ENCODE measurements at places on chromosomes 1 and 21.

GRCh38 chr1:21175324-21175669, 1.4 kb downstream of the EIF4G3 start:
- no peak for DNase-seq

GRCh38 chr1:25001125-25001915, 71.2 kb upstream of the RUNX3 start:
- DNase-seq: no peak

DNA sequence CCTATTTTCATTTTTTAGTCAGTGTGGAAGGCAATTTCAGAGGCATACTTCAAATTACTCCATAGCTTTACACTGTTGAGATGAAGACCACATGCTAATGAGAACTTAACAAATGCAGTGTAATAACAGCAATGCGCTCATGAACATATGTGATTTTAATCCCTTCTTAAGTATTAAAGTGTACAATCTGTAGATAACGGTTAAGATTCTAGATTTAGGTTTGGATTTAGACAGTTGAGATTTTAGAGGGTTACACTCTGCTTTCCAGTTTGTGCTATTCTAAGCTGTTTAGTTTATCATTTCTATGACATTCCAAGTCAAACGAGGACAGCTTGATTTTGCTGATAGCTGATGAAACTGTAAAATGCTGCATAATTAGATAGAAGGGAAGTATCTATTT, 257.8 kb upstream of the CHRM3 start:
- no peak for DNase-seq

DNA sequence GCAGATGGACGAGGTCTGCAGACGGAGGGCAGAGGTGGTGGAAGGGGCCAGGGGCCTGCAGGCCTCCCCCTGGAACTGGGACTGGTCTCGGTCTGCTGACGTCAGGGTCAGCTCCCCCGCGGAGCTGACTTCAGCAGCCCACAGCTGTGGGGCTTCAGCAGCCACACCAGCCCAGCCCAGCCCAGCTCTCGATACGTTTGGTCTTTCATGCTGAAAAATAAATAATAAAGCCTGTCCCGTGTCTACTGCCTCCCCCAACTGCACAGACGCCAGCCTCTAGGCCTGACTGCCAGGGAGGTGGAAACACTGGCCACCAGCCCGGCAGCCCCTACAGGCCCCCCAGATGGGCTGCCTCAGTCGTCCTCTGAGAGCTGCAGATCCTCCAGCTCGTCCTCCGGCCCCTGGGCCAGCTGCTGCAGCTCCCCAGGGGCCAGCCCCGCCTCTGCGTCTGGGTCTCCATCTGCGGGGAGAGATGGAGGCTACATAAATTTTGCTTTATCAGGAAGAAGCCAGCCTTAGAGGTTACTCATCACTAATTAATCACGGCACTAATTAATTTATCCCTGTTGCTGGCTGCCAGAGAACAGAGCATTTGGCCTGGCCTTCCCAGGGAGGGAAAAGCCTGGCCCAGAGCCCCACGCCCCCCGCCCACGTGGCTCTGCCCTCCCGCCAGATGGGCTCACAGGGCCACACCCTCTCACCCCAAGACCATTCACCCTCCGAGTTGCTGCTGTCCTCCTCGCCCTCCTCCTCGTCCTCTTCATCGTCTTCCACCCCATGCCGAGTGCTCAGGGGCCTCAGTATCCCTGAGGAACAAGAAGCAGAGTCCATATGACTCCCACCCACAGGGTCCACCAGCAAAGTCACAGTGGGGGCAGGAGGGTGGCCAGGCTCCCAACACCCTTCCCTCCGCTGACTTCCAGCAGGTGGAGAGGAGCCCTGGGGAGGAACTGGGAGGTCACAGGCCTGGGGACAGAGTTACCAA, 14.4 kb downstream of the NOC2L start:
- DNase-seq: no peak

DNA sequence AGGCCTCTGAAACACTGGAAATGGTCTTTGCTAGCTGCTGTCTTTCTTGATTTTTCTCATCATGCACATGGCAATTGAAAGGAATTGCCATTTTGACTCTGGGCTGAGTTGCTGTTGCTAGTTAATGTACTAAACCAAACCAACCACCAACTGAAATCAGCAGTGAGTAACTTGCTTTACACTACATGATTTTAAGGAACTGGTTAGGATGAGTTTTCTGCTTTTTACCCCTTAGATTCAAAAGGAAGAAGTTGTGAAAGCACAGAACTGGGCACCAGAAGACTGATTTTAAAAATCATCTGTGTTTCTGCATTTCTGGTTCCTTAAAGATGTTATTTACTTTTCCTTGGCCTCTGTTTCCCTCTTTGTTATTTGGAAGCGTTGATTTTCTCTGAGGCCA, 361.9 kb downstream of the HLX start:
- no peak for DNase-seq

GRCh38 chr1:26471498-26472319, 531 bp upstream of the HMGN2 start:
- DNase-seq: no peak

DNA sequence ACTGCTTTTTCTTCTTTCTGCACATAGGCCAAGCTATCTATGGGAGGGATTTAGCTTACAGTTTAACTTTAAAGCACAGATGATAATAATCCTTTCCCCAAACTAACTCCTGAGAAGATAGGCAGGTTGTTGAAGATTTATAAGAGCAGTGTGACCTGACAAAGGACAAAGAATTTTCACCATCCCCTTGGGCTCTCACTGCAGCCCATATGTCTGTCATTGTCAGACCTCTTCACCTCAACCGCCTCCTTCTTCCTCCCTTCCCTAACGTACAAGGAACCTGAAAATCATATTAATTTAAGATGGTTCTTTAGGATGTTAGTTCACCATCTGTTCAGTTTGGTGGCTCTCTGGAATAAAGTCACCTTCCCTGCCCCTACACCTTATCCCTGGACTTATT, 5.0 kb downstream of the RNU1-2 start:
- DNase-seq: no peak

- DNase-seq: no peak
Measured at GRCh38 chr1:46181343-46182260, 5.3 kb upstream of the P3R3URF start.

- DNase-seq: peak; percentile 85
Measured at GRCh38 chr21:29256126-29256910, 42.4 kb upstream of the BACH1 start.

- DNase-seq: no peak
Measured at GRCh38 chr1:54326543-54327385, 79.4 kb downstream of the SSBP3 start.

DNA sequence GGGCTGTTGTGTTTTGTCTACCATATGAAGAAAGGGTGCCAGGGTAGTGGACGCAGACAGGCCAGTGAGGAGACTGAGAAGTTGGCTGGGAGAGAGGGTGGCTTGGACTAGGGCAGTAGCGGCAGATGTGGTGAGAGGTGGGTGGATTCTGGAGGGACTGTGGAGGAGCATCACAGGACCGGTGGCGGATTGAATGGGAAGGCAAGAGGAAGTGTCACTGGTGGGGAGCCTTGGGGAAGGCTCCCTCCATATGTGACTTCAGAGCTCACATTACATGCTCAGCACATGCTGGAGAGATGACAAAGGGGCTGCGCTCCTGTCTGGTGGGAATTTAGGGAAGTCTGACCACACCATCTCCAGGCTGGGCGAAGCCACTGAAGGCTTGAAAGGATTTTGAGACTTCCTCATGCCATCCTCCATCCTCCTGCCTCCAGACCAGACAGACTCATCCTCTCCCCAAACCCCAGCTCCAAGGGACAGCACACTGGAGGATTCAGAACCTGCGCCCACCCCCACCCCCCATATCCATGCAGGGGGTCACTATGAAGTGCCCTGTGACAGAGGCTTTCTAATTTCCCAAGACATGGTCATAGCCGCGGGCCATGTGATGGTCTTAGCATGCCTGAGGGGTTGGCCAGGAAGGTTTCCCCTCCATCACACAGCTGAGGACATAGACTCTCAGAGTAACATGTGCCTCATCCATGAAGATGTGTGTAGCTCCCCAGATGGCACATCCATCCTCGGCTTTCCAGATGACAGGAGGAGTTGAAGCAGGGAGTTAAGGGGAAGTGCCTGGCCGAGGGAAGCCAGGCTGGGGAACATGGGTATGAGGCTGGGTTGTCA, 138.8 kb upstream of the WNT4 start:
- DNase-seq: no peak

GRCh38 chr1:32031578-32032274, 18.1 kb downstream of the KHDRBS1 start:
- DNase-seq: no peak

DNA sequence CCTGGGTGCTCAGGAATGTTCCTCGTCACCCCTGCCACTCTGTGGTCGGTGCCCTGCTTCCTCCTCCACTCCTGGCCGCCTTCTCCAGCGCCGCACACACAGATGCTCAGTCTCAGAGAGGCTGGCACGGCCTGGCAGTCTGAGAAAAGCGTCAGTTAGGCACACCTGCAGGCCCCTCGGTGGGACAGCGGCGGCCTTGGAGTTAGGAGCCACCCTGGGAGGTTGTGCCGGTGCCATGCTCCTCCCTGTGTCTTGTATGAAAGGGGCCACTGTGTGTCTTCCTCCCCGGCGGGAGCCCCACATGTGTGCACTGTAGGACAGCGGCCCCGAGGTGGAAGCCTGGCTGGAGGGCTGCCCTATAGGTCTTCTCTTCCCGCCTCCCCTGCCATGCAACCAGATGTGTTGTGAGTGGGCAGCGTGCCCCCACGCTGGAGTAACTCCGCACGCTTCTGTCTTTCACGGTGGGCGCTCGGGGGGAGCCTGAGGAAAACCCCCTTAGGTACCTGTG, 145.2 kb downstream of the PGBD5 start:
- DNase-seq: no peak

- DNase-seq: no peak
Measured at GRCh38 chr21:44710294-44710665, 1.1 kb downstream of the TSPEAR start.

DNA sequence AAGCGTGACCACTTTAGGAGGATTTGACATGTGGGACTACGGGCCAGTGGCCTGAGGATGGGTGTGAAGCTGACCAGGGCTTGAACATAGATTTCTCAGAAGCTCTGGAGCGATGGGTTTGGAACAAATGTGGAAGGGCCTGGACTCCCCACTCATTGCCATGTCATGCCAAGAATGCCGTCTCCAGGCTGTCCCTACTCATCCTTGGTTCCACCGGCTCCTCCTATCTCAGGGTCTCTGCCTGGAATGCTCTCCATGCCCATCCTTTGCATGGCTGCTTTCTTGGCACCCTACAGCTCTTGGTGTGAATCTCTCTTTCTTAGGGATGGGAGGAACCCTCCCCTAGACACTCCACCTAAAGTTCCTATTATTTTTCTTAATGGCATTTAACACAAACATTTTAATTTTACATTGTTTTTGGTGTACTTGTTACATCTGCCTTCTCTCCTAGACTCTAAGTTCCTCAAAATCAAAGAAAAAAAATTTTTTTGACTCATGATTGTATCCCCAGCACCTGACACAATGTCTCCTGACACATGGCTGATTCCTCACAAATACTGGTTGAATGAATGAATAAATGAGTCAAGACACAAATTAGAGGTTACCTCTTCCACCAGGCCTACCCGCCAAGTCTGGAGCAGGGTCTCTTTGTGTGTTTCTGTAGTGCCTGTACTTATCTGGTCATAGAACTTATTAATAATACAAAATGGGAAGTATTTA, 114.5 kb downstream of the OMA1 start:
- no peak for DNase-seq

DNA sequence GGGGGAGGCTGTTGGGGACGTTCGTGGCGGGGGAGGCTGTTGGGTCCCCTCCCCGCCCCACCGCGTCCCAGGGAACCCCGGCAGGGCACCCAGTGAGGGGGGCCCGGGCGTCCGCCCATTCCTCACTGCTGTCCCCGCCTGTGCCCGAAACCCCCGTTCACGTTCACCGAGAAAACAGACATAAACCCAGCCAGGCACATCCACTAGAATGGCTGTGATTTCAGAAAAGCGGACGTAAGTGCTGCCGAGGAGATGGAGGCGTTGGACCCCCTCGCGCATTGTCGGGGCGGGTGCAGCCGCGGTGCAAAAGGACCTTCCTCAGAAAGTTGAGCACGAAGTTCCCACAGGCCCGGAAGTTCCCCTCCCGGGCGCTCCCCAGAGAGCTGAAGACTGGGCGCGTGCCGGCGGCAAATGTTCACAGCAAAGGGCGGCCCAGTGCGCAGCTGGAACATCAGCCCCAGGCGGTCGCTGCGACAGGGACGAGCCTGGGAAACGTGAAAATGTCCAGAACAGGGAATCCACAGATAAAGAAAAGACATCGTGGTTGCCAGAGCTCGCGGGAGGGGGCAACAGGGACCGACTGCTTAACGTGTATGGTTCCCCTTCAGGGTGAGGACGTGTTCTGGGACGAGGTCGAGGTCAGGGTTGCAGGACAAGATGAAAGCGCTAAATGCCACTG, 18.5 kb upstream of the SAMD11 start:
- no peak for DNase-seq

Data from NCI-H2081 treated with DMSO at 0.1 percent for 48 hours (cell line).